ENCODE measurements at places on chromosomes 1 and 21.

DNA sequence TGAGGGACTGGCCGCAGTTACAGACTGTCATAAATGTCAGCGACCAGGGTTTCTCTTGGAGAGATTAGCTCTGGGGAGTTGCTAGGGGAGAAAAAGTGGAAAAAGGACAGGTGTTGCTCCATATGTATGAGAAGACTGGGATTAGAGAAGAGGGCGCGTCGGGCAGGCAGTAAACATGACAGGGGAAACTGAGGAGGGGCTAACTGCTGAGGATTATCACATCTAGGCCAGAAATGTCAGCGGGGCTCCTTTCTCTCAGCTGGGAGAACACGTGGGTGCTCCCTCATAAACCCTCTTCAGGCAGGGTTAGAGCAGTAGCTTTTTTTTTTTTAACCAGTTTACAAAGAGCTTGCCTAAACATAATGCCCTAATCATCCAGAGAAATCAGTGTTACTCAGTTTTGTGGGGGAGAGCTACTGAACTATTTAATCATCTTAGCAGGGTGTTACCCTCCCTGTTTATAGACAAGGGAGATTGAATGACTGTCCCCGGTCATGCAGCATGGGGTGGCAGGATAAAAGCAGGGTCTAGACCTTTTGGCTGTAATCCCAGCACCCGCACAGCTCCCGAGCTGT lies 35.2 kb downstream of the ELAPOR1 start:
- DNase-seq: no peak

DNA sequence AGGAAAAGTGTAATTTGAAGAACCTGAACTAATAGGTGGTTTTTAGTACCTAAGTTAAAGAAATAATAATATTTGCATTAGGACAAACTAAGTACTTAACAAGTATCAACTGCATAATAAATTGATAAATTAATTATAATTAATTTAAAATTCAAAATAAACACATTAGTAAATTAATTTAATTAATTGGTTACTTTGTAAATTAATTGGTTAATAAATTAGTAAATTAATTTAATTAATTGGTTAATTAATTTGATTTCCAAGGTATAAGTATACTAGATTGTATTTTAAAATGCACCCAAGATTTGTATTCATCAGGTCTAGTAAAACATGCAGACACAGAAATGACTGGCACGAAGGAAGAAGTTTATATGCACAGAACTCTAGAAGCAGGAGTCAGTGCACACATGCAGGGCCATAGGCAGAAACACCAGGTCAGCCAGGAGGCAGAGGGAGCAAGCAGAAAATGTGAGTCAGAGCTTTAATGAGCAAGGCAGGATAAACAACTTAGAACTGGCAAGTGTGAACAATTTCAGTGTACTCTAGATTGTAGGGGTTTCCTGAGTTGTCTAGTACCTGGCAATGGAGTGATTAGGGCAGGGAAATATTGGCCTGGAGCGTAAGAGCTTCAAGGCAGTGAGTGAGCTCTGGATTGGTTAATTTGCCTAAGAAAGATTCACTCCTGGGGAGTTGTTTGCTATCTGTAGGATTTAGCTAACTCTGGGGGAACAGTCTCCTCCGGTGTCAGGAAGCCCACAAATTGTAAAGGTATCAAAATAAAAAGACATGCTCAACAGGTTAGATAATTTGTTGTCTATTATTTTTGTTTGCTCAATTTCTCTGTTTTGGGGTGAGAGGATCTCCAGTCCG lies 665.7 kb downstream of the MRPL39 start:
- peak; percentile 45 for DNase-seq

DNA sequence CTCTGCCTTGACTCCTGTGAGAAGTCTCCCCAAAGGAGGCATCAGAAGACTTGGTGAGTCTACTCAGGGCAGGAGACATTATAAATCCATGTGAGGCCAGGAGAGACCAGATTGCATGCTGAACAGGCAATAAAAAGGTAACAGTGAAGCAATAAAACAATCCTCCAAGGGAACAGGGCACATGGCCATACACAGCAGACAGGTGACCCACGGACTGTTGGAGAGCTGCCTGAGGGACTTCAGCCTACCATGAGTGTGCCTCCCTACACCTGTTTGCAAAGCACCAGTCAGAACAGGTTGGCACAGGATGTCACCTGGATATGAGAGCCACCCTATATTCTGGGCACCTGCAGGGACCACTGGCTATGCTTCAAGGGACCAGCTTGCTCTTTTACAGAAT lies 67.6 kb downstream of the MAB21L3 start:
- DNase-seq: no peak

GRCh38 chr1:69929308-69930057 lies 275.9 kb downstream of the LRRC40 start:
- DNase-seq: no peak

DNA sequence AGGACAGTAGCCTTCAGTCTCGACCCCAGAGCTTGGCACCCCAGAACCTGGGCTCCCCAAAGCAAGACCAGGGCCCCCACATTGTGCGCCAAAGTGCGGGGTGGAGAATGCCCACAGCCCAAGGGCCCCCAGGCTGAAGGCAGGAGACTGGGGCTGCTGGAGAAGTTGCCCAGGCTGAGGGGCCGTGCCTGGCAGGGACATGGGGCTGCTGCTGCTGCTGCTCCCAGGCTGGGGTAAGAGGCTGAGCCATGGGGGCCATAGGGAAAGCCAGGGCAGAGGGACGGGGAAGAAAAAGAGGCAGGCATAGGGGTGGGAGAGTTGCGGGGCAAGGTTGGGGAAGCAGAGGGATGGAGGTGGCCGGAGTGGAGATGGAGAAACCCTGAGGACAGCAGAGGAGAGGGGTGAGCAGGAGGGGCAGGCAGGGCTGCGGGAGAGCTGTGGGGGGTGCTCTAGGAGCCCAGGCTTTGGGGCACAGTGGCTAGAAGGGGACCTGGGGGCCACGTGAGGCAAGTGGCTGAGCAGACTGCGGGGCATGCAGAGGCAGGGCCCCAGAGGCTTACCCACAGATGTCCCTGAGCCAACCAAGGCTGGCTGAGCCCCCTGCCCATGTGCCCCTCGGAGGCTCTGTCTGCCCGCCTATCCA lies 18.9 kb downstream of the SLC27A3 start:
- no peak for DNase-seq

- no peak for DNase-seq
Observed at GRCh38 chr1:24895511-24895910, 34.6 kb downstream of the RUNX3 start.

GRCh38 chr1:29258189-29258975 lies 22.1 kb downstream of the PTPRU start:
- no peak for DNase-seq

- DNase-seq: no peak
Observed at GRCh38 chr1:1074631-1075147, 583 bp upstream of the RNF223 start.

DNA sequence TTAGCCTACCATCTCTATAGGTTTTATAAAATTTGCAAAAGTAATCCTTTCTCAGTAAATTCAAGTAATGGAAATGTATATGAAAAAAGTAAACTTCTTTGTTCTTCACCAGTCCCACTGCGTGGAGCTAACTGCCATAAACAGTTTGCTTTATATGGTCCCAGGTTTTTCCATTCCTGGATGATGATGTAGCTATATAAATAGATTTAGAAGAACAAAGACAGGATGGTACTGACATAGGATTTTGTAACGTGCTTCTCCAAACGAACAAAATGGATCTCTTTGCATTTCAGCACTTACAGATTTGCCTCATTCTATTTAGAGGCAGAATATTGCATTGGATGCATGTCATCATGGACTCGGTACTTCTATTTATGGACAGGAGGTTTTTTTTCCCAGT lies 57.3 kb downstream of the SMYD2 start:
- no peak for DNase-seq

DNA sequence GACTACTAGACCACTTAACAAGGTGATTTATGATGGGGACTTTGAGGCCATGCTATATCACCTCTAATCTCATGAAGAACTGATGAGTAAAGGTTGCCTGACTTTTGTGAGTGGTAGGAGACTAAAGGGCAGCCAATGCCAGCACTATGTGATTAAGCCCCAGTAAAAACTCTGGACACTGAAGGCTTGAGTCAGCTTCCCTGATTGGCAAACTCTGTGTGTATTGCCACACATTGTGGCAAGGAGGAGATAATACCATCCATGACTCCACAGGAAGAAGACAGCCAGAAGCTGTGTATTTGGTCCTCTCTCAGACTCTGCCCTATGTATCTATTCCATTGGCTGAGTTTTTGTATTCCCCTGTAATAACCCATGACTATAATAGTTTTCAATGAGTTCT lies 413.3 kb upstream of the ZRANB2 start:
- DNase-seq: no peak

DNA sequence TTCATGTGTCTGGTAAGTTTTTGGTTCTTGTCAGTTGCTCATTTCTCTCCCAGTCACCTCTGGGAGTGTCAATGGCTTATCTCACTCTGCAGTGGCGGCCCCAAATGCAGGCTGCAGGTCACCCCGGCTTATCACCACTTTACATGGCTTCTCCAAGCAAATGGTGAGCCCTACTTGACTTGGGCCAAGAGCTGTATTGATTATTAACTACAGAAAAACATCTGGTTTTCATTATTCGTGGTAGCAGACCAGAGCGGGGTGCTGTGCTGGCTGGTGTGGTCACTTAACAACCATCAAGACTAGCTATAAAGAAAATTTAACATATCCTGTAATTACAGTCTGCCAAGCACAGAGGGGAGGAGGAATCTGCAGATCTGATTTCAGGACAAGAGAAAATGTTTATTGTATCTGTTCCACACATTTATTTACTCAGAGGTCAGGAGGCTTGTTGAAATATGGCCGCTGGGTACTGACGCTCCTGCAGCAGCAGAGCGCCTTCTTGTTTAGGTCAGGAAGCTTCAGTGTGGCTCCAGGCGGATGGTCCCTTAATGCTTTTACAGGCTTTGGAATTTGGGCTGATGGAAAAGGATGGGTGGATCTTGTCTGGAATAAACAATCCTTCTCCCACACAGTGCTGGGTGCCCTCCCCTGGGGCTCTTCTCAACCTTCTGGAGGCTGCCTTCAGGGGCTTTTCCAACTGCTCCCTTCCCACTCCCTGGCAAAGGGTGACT lies 87.8 kb downstream of the HLX start:
- DNase-seq: no peak

DNA sequence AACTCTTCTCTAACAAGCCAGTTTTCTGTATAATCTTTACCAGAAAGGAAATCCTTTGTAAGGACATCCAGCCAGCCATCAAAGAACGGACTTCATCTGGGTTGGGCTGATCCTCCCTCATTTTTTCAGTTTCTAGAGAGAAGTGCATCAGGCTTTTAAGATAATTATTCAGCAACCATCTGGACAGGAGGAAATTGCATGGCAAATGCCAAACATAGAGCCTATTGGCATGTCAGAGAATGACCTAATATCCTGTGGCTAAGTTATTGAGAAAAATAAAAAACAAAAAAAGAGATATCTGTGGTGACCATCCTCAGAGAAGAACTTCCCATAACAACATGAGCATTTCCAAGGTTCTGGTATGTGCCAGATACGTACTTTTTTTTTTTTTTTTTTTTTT lies 74.9 kb upstream of the BEND5 start:
- peak; percentile 28 for DNase-seq

GRCh38 chr1:244779410-244779809 lies 56.0 kb upstream of the COX20 start:
- DNase-seq: peak; percentile 27

DNA sequence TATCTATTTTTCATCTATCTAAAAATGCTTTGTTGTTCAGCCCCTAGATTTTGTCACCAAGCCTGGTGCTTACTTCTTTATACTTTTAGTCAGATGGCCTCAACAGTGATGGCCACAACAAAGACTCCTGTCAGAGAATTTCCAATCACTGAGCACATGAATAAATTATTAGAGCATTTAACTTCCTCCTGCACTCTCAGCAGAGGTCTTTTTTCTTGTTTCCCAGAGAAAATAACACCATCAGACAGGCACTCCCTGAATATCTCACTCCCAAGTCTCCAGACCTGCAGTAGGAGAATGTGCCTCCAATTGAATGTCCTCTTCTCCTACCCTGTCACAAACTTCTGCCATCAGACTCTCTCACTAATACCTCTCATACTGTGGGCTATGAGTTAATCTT lies 616.0 kb upstream of the NR5A2 start:
- DNase-seq: no peak

DNA sequence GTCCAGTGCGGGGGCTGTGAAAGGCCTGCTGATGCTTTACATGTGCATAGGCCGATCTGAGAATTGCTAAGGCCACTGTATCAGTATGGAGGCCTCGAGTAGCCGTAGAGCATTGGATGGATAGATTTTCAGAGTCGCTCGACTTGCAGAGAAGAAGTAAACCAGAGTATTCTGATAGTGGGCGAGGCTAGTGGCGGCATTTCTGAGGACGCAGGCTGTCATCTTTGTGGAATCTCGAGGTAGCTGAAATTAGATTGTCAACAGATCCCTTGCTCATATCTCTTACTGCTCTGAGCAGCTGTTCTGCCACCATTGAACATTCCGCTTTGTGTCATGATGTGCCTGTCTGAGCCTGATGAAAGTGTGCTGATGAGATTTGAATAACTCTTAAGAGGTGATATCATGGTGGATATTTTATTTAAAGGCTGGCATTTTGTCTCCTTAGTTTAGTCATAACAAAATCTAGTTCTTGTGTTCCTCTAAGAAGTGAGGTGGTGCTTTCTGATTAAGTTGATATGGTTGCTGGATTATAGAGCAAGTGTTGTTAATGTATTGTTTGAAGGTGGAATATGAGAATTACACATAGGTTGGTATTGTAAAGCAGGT lies 1.5 kb downstream of the KIF1B start:
- DNase-seq: no peak

GRCh38 chr1:5616366-5617178 lies 375.7 kb downstream of the NPHP4 start:
- no peak for DNase-seq

DNA sequence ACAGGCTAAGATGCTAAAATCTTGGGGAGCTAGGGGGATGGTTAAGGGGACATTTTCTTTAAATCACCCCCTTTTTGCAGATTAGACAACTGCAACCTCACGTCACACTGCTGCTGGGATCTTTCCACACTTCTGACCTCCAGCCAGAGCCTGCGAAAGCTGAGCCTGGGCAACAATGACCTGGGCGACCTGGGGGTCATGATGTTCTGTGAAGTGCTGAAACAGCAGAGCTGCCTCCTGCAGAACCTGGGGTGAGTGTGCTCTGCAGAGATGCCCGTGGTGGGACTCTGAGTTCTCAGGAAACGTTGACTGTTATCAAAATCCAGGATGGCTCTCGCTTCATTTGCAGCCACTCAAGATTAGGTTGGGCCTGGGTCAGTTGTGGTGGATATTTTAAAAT lies 13.3 kb downstream of the OR2B11 start:
- no peak for DNase-seq

DNA sequence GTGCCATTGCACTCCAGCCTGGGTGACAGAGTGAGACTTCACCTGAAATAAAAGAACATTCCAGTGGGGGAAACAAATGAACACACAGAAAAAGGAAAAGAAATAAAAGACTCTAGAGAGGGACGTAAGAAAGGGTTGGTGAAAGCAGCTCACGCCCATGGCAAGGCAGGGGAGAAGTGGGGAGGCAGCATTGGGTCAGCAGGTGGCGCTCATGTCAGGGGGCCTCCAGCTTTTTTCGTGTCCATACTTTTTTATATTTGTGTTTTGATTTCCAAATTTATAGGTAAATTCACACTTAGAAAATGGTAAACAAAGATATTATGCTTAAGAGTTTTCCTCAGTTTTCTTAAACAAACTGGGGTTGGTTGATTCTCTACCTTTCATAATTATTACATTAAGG lies 45.5 kb downstream of the VPS13D start:
- DNase-seq: no peak

- no peak for DNase-seq
Observed at GRCh38 chr21:18142655-18143054, 102.0 kb upstream of the CHODL start.

GRCh38 chr1:47590523-47591225 lies 152.8 kb downstream of the FOXD2 start:
- DNase-seq: no peak

GRCh38 chr1:163142152-163142551 lies 60.6 kb downstream of the RGS5 start:
- DNase-seq: no peak

Measured in astrocyte (in vitro differentiated cells and primary cell).